ENCODE measurements at places on chromosomes 4 and X. TPM values are rescaled to one million over a fixed set of nuclear protein-coding genes. Genes with fewer than 3 reads are reported as not detected.
A peak's percentile ranks its signal among the peaks of the same experiment; 100 is the strongest.

GRCh38 chr4:179307297-179308136 lies 1865.3 kb upstream of the AGA start:
- DNase-seq: peak; percentile 6
- H3K27ac ChIP-seq: no peak overlapping the region
- no peak overlapping the region for H3K4me3 ChIP-seq
- H3K27me3 ChIP-seq: no peaks in the 10 kb centered on the region

- no peak overlapping the region for H3K27ac ChIP-seq
- no peaks in the 10 kb centered on the region for H3K36me3 ChIP-seq
- DNase-seq: no peak
- H3K27me3 ChIP-seq: no peaks in the 10 kb centered on the region
- H3K4me3 ChIP-seq: no peak overlapping the region
Measured at GRCh38 chr4:79688691-79689090, 280.7 kb upstream of the GK2 start.

The CXCL3 gene
- total RNA-seq: 37.0 TPM

GRCh38 chr4:41120297-41121217 lies 93.8 kb downstream of the APBB2 start:
- H3K27me3 ChIP-seq: no peaks in the 10 kb centered on the region
- no peak overlapping the region for H3K4me3 ChIP-seq
- H3K36me3 ChIP-seq: peaks cover 1% of the 10 kb centered on the region
- peak overlapping the region; percentile 1 for H3K27ac ChIP-seq
- peak; percentile 92 for DNase-seq
- H3K4me1 ChIP-seq: peaks cover 19% of the 10 kb centered on the region

DNA sequence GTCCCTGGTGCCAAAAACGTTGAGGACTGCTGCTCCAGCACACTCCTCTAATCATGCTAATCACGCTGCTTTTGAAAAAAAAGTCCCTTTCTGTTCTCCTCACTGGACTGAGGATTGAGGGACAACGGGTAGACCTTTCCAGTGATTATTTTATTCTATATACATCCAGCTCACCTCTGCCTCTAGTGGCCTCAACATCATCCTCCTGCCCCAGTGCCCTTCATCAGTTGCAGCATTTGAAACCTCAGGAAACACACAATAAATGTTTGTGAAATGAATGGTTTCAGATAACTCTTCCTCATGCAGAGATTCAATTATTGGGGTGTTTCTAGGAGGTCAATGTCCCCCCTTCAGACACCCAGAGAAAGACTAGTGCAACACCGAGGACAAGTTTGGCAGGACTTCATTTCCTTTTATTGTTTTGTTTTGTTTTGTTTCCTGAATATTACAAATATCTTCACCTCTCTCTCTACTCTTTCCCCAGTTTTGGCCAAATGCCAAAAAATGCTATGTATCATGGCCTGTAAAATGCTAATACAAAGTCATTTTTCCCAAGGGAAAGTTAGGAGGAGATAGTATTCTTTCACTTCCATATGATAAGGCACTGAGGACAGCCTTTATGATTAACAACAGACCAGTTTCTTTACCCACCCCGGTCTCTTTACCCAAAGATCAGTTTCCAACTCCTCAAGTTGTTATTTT lies 460.1 kb upstream of the SLIT2 start:
- no peak for DNase-seq
- no peak overlapping the region for H3K4me3 ChIP-seq
- no peaks in the 10 kb centered on the region for H3K27me3 ChIP-seq

- H3K4me3 ChIP-seq: no peak overlapping the region
- DNase-seq: peak; percentile 26
- no peaks in the 10 kb centered on the region for H3K4me1 ChIP-seq
- no peaks in the 10 kb centered on the region for H3K36me3 ChIP-seq
Measured at GRCh38 chrX:44036336-44036735, 63.1 kb upstream of the NDP start.
